HepG2 (cell line): ENCODE measurements at places on chromosomes 1 and 21. TPM values are rescaled to one million over a fixed set of nuclear protein-coding genes. Genes with fewer than 3 reads are reported as not detected.
A peak's percentile ranks its signal among the peaks of the same experiment; 100 is the strongest.

DNA sequence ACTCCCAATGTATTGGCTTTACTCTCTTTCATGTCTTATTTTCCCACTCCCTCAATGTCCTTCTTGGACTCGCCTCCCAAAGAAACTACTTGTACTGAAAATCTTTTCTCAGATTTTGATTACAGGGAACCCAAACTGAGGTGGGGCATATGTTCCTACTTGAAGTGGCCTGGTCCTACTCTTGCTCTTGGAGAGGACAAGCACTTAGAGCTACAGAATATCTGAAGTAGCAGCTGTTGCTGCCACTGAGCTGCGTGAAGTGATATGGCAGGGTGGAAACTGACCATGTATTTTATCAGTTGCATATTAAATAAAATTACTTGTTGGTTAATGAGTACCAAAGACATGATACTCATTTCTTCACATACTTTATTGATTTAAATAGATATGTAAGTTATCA, 129.5 kb downstream of the TSEN15 start:
- no peak for DNase-seq

Gene SERINC2
- 3.0 and 4.8 TPM in 2 replicates for total RNA-seq

DNA sequence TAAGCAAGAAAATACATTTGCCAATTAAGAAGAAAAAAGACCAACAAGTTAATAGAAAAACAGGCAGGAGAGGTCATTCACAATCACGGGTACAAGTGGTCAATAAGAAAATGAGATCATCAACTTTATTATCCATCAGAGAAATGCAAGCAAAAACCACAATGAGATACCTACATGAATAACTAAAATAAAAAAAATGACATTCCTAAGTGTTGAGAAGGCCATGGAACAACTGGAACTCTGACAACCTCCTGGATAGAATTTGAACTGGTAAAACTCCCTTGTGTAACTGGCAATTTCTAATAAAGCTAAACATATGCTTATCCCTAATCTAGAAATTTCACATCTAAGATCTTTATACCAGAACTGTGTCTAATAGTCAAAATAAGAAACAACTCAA, 135.4 kb upstream of the BACE2 start:
- DNase-seq, result no peak

Gene NHLH1
- 0.11 TPM in 1 of 2 replicates, not detected in the other for total RNA-seq

- DNase-seq, result peak; percentile 14
These were observed 697 bp upstream of the C21orf91 start for GRCh38 chr21:17819877-17820229.

Gene PLD5
- total RNA-seq, result not detected in 2 replicates

GRCh38 chr1:15347182-15347581, 62.5 kb upstream of the EFHD2 start:
- DNase-seq, result no peak

- no peak for DNase-seq
These were observed 47.6 kb downstream of the RPL5 start for GRCh38 chr1:92879316-92879968.
